Esophagus mucosa (tissue), 1 donor: ENCODE measurements at places on chromosomes 4 and X.

GRCh38 chr4:73902038-73902637 is 32.9 kb downstream of the CXCL1 start:
- no peak for ATAC-seq

GRCh38 chrX:100931218-100931924 is 2.7 kb upstream of the XKRX start:
- peak; percentile 22 for ATAC-seq

GRCh38 chr4:30716158-30716557 is 4.0 kb upstream of the PCDH7 start:
- no peak for ATAC-seq

GRCh38 chrX:109952985-109953905 is 49.7 kb upstream of the TMEM164 start:
- no peak for ATAC-seq

- no peak for ATAC-seq
Observed at GRCh38 chr4:309807-310206, 4.5 kb upstream of the ZNF732 start.

DNA sequence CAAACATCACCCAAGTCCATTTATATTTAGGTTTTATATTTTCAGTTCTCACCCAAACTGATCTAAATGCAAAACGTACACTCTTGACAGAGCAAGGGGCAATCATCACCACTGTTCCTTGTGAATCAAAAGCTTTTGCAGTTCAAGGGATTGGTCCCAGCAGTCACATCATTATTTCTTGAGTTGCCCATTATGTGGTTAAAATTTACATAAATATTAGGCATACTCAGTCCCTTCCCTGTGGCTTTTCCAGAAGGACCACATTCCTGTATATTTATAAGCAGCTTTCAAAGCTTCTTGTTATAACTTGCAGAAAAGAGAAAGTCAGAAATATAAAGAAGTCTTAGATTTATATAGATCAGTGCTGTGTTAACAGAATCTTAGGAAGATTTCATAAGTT is 224.4 kb downstream of the CLCN4 start:
- ATAC-seq: peak; percentile 60

GRCh38 chr4:6893449-6894085 is 16.1 kb upstream of the TBC1D14 start:
- no peak for ATAC-seq

DNA sequence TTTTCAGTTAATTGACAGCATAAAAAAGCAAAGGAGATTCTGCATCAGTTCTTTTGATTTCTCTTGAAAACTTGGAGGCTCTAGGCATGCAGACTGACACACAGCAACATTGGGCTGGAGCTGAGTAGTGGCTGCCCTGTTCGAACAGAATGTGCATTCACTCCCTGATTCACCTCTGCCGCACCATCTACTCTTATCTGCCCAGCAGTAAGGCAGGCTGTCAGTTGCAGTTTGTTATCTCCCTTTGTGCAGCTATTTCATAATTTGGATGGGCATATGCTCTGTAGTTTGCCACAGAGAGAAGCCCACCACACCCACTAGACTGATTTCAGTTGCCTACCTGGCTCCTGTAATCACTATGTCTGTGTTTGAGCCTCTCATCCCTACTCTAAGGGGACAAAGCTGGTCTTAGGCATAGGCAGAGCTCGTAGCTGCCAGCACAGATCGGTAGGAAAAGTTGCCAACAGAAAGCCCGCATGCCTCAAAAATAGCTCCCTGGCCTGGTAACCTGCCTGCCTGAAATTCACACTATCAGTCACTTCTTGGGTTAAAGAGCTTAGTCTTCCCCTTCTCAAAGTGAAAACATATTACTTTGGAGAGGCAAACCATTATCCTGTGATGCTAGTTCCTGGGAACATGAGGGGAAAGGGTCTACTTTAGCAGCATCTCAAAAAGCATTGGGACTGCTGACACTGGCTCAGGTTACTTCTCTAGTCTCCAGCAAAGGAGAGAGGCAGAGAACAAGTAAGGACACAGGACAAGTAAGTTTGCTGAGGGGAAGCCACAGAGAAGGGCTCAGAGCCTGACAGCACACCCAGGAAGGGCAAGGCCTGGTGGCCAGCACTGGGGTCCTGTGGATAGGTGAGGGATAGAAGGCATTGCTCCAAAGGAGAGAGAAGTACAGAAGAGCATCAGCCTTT is 75.9 kb upstream of the TMEM164 start:
- ATAC-seq: no peak

GRCh38 chr4:99088023-99088449 is 552 bp downstream of the ADH5 start:
- ATAC-seq: peak; percentile 64

GRCh38 chr4:70703619-70704214 is 15.4 kb downstream of the UTP3 start:
- ATAC-seq: no peak

- ATAC-seq: no peak
Observed at GRCh38 chr4:112147697-112148096, 2.4 kb downstream of the FAM241A start.
